NCI-H748 treated with DMSO at 0.1 percent for 48 hours (cell line): ENCODE measurements at places on chromosomes 12 and 14.
A peak's percentile ranks its signal among the peaks of the same experiment; 100 is the strongest.

- no peak for DNase-seq
Observed at GRCh38 chr14:38047195-38047902, 160.4 kb upstream of the SSTR1 start.

GRCh38 chr12:31009976-31010375 is 63.7 kb upstream of the DDX11 start:
- no peak for DNase-seq

DNA sequence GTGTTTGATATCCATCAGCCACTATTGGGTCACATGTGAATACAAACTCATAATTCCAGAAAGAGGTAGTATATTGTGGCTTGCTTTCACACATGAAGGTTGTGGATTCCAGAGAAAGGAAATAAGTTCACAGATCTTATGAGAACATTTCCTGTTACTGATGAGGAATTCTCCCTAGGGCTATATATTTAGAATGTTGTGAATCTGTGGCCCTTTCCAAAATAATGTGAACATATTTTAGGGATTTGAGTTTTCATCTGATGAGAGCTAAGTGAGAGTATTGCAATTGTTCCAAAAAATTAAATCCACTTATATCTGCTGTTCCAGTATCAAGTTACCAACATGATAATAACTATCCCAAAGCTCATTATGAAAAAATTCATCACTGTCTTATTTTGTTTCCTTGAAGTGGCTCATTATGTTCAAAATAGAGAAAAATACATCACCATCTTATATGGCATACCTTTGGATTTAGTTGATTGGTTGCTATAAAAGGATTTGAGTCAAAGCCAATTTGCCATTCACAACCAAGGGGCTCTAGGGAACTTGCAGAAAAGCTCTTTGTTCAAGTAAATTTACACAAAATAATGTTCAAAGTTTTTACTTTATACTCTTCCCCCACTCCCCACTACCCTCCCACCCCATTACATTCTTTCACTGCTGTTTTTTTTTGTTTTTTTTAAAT is 76.3 kb downstream of the MYRFL start:
- no peak for DNase-seq

GRCh38 chr14:55398679-55399078 is 13.0 kb downstream of the ATG14 start:
- no peak for DNase-seq

DNA sequence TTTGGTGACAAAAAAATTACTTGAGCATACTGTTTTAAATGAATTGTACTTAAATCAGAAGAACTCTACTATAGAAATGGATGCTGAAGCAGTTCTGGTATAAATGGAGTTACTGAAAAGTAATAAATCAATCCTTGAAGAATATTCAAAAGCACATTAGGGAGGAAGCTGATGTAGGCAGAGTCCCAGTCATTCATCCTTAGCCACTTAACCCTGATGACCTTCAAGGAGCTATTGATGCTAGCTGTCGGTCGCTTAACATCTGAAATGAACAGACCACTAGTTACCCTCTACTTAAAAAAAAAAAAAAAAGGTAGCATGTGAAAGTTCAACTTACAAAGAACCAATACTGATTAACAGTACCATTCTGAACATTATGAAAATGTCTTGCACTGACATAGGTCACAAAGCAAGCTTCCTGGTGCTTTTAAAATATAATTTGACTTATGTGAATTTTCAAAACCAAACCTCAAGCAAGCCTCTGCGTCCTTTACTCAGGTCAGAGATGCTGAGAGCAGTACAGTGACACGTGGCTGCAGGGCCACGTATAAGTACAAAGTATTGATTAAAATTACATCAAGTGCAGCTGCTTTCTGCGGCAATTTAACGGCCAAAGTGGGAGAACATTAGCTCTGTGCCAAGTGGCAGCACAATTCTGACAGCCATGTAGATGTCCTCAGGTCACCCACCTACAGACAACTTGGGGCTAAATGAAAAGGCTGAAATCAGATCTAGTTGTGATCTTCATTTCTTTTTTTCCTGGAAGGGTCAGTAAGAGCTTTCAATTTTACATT is 18.1 kb downstream of the PPM1H start:
- peak; percentile 31 for DNase-seq

DNA sequence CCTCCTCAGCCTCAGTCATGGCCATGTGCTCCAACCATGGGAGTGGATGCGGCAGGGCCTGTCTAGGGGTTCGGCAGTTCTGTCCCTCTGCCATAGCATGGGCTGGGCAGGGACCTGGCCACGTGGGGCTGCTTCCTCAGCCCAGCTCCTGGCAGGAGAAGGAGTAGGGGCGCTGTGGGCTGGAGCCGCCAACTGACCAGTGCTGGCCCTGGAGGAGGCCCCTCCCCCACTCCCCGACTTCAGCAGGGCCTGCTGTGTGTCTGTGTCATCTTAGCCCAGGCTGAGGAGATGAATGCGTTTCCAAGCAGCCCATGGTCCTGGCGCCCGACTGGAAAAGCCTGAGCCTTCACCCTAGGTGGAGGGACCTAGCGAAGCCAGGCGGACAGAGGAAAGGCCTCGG is 2.7 kb upstream of the PACS2 start:
- DNase-seq = no peak

- DNase-seq = no peak
Observed at GRCh38 chr12:2180737-2181082, 127.9 kb downstream of the CACNA1C start.

DNA sequence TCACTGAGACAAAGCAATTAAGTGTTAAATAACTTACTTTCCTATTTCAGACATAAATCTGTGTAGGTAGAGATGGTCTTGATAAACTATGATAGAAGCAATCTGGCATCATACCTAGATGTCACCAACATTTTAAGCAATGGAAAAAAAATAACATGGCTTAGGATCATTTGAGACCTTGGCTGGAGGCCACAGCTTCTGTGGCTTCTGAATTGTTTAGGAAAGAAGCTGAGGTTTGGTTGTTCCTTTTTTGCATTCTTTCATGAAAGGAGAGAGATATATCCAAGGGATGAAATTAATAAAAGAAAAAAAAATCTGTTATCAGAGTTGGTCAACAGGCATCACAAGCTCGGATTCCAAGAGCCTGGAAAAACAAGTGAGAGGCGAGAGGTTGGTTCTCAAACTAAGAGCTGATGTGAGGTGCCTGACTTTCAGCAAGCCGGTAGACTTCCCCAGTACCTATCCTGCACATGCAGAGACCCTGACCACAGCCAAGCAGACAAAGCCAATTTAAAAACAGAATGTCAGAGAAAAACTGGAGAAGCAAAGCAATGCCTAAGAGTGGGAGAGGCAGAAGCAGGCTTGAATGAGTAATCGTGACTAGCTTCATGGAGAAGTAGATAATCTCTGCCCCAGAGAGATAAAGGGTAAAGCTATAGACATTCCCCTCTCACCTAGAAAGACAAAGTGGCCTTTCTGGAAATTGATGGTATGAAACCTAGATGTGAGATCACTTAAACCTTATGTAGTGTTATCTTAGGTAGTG is 43.4 kb upstream of the ST8SIA1 start:
- DNase-seq = no peak
